DMS 273 treated with DMSO at 0.1 percent for 48 hours (cell line): ENCODE measurements at places on chromosomes 3 and 15.

DNA sequence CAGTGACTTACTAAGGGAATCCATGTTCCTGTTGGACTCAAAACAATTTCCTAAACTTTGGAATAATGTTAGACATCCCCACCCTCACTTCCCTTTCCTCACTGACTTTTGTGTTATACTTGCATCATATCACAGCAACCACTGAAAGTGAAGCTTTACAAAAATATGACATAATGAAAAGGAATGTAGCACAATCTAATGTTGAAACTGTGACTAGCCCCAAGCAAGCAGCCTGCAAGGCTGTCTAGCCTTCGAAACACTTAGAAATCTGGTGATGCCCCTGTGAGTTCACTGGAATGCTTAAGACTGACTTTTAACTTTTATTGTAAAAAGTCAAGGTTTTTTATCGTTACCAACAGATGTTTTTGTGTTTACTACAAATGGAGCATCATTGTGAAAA, 203.7 kb upstream of the ZNF385D start:
- DNase-seq = no peak

GRCh38 chr3:23872330-23872729, 44.5 kb downstream of the NKIRAS1 start:
- no peak for DNase-seq

- no peak for DNase-seq
Observed at GRCh38 chr3:85455561-85456200, 496.9 kb downstream of the CADM2 start.

DNA sequence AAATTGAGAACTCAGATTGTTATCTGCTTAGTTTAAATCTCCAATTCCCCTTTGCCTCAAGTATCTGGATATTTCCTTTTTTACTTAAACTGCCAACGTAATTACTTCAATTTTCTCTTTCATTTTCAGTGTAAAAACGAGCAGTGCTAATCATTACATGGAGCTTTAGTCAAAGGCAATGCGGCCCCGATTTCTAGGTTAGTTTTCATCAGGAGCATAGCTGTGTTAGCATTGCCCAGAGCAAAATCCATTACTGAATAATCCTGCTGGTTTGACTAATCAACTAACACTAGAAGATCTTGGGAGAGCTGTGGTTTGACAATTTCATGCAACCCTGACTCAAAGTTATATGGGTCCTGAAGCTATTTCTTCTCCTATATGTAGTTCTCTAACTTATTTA, 46.2 kb downstream of the ZPLD1 start:
- DNase-seq = no peak
